CD8-positive, alpha-beta memory T cell (primary cell): ENCODE measurements at places on chromosomes 2 and 18. TPM values are rescaled to one million over a fixed set of nuclear protein-coding genes. Genes with fewer than 3 reads are reported as not detected.

Gene GALNT14
- 0.74 TPM for total RNA-seq

Gene GCG
- not detected for total RNA-seq

Gene SERPINB13
- total RNA-seq: not detected

DNA sequence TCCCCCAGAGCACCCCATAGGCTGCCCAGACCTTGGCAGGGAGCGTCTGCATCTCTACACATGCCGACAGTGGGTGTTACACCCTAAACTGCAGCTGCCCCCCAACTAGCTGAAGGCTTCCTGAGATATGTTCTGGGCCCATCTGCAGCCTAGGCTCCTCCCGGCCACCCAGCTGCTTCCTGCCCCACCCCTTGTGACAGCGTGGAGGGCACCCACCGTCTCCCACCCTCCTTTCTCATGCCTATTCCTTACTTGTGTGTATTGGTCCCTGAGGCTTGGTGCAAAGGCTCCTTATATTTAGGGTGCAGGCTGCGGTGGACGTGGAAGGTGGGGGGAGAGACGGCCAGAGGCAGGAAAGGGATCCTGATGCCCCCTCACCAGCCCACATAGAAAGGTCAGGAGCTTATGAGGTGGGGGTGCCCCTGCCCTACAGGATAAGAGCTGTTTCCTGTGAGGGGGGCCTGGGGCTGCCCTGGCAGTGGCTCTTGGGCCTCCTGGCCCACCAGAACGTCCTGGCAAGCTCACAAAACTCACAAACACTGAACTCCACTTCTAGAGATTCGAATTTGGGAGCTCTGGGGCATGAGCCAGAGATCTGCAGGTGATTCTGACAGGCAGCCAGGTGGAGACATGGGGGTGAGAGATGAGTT, 7.3 kb upstream of the PROM2 start:
- DNase-seq: no peak

- no peak for DNase-seq
These were observed 1.6 kb upstream of the SFTPB start for GRCh38 chr2:85669549-85669948.

DNA sequence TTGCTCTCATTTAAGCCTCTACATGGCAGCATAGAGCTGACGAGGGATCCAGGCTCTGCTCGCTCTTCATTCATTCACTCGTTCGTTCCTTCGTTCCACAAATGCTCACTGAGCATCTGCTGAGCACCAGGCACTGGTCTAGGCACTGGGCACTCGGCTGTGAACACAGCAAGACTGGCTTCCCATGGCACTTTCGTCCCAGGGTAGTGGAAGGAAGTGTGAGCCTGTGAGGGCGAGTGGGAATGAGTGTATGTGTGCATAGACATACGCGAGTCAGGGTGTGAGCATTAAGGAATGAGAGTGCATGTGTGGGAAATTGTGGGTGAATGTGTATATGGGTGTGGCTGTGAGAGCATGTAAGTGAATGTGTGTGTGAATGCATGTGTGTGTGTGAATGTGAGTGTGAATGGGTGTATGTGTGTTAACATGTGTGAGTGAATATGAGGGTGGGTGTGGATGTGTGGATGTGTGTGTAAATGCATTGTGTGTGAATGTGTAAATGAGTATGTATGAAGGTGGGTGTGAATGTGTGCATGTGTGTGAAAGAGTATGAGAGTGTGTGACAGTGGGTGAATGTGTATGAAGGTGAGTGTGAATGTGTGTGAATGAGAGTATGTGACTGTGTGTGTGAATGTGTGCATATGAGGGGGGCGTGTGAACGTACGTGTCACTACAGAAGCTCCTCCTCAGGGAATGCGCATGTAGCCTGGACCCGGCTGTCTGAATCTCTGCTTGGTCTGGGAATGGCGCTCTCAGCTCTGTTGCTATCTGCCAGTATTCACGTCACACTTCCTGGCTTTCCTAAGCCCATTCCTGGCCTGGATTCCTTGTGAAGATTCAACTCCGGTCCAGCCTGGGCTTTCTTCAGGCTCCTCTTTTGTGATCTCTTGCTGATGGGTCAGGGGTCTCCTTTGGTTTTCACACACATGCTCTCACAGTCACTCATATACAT, 28.8 kb downstream of the SNORC start:
- DNase-seq: no peak

- DNase-seq: no peak
These were observed 241.9 kb upstream of the CDH20 start for GRCh38 chr18:61091379-61091778.

DNA sequence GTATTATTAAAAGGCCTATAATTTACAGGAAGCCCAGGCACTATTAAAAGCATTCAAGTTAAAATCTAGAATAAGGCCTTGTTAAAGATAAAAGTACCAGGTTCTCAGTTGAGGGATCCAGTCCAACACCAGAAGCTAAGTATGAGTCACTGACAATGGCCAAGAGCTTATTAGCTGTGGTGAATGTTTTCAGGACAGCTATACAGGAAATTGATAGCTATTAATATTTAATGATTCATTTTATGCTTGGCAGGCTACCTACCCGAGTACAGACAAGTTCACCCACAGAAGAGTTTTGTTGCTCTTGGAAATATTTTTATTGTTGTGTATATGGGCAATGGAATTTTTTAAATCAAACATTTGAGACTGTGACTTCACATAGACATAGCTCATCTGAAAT, 729.6 kb upstream of the ZNF804A start:
- no peak for DNase-seq

DNA sequence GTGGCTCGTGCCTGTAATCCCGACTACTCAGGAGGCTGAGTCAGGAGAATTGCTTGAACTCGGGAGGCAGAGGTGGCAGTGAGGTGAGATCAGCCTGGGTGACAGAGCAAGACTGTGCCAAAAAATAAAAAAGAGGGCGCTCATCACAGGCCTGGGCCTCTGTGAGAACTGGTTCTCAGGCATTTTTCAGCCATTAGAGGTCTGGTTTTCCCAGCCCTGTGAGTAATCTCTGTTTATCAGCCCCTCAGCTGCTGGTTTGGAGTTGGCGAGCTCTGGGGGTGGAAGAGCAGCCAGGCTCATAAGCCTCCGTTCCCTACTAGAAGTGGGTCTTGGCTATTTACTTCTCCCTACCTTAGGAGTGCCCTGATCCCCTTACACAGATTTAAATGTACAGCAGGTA, 53.1 kb downstream of the CHRNA1 start:
- DNase-seq: no peak
